Activated CD8-positive, alpha-beta memory T cell treated with anti-CD3 and anti-CD28 coated beads for 4 hours (primary cell): ENCODE measurements at places on chromosomes 11 and 22.

GRCh38 chr11:102812188-102812587 is 14.2 kb upstream of the MMP1 start:
- no peak for DNase-seq

- DNase-seq = no peak
Measured at GRCh38 chr11:129146191-129146590, 45.9 kb downstream of the ARHGAP32 start.

GRCh38 chr11:60211206-60211605 is 28.3 kb upstream of the MS4A6A start:
- DNase-seq = no peak

GRCh38 chr11:122459064-122459463 is 196.5 kb upstream of the UBASH3B start:
- no peak for DNase-seq

GRCh38 chr22:43162412-43163150 is 11.2 kb downstream of the TSPO start:
- no peak for DNase-seq

- no peak for DNase-seq
Measured at GRCh38 chr11:59679347-59679746, 10.5 kb upstream of the PATL1 start.
